Ammon's horn (tissue), 1 donor: ENCODE measurements at places on chromosomes 2 and 18.

DNA sequence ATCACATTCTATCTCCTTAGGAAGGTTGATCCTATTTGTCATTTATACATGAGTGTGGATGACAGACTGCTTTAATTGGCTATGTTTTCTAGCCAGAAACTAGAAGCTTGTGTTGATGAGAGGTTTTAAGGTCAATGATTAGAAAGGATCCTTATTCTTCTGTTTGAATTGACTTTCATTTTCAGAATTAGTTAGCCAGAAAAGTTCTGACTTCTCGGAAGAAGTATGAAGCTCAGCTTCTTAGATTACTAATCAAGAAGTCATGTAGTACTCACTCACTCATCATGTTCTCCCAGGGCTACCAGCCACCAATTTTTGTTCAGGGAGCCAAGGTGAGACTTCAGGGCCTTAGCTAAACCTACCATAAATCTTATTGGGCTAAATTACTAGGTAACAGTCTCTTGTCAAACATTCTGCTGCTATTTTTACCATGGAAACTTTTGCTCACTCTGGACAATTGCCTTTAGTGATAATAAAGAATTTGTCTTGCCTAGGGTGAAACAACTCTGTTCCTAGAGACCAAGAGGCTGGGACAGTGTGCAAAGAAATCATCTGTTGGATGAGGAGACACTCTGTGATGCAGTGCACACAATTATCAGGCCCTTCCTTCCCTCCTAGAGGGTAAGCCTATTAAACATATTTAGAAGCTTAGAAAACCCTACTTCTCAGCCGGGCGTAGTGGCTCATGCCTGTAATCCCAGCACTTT, 111.6 kb upstream of the DNMT3A start:
- DNase-seq, result no peak

DNA sequence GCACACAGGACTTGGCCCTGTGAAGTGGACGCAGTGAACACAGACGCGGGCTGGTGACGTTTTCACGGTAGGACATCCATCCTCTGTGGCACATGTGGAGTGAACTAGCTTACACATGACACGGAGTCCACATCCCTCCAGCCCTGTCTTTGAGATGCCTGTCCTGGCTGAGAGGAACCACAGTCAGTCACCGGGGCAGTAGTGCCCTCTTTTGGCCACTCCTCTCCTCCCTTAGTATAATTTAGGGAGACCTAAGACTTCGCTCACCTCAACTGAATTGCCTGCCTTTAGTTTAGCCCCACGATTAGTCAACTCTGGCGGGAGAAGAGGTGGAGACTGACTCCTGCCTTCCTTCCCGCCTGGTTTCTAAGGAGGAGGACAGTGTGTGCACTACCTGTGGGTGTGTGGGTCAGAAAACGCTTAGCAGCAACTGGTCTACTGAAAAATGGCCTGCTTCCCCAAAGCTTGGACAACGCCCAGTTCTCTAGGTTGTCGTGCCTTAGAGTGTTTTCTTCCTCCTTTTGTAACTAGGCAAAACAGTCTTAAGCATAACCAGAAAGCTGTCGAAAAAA, 70.6 kb downstream of the MBP start:
- peak; percentile 81 for DNase-seq

- no peak for DNase-seq
These were observed 12.0 kb downstream of the SIGLEC15 start for GRCh38 chr18:45837283-45838070.

DNA sequence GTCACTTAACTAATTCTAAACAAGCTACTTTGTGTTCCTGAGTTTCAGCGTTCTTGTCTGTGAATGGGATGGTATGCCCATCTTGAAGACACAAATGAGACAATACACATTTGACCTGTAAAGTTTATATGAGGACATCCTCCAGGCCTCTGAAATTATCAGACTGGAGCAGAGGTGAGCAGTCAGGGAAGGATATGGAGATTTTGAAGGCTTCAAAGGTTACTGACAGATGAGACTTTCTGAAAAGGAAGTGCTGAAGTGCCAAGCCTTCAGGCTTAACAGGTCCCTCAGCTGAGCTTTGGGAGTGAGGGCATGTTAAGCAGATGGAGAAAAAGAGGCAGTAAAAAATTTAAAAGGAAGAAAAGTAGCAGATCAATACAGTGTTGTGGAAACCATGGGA, 110.9 kb upstream of the FOSL2 start:
- no peak for DNase-seq

DNA sequence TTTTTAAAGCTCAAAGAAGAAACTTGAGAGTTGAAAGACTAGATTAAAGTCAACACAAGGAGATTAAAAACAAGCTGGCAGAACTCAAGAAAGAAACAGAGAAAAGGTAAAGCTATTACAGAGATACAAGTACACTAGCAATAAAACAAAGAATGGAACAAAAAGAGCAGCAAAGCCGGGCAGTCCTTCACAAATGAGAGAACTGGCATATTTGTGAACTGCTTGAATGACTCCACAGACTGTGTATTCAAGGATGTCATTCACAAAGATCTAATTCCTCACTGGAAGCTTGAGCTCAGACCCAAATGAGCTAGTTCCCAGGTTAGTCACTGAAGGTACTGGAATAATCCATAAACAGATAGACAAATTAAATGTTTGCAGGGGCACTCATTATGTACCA, 318.0 kb downstream of the MYCN start:
- DNase-seq, result no peak

- no peak for DNase-seq
These were observed 314.7 kb downstream of the SUCLG1 start for GRCh38 chr2:84144345-84144744.

DNA sequence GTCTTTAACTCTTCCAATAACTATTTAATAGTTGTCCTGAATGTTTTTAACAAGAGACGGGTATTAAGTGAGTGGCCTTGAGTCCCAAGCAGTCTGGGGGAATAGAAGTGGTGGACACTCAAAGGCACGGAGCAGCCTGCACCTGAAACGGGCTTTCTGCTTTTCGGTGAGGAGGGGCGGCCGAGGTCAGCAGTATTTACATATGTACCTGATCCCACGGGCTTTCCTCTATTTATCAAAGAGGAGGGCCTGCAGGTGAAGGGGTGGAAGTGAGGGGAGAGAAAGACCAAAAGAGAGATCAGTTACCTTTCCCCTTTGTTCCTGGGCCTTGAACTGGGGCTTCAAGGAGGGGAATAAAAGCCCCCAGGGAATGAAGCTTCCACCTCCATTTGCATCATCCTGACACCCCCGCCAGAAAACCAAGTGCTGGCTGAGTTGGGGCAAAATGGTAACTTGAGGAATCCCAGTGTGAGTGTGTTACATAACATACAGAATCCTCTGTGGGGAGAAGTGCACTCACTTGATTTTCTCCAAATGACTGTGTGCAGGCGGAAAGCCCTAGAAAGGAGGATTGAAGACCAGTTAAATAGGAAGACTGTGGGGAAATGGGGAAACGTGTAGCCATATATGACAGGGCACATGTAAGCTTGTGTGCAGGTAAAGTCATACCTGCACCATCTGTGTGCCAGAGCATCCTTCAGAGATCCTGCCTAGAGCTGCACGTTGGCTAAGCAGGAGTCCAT, 12.4 kb downstream of the POU3F3 start:
- peak; percentile 4 for DNase-seq

GRCh38 chr2:232431705-232432590, 24.0 kb upstream of the ALPI start:
- no peak for DNase-seq

DNA sequence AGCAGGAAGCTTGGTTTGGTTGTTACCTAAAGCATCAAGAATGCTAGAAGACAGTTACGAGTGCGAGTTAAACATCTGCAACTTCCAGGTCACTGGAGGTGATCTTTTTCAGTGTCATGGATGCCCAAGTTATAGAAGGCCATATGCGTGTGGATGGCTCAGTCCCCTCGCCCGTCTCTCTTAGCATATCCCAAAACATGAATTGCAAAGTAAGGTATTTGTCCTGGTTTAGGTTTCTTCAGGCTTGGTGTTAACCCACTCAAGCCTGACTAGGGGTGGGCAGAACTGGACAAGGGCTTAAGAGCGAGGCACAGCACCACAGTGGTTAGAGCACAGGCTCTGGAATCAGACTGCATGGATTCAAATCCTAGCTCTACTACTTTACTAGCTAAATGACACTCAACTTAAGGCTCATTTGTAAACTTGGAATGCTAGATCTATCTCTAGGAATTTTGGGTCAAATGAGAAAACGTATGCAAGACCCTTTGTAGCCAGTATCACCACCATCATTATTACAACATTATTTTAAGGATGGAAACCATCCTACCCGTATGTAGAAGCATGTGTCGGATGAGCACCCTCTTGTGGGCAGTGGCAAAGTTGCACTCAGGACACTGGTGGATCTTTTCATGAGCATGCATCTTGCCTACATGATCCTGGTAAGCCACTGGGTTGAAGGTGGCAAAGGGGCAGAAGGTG, 11.2 kb downstream of the ZNF142 start:
- DNase-seq, result peak; percentile 74

DNA sequence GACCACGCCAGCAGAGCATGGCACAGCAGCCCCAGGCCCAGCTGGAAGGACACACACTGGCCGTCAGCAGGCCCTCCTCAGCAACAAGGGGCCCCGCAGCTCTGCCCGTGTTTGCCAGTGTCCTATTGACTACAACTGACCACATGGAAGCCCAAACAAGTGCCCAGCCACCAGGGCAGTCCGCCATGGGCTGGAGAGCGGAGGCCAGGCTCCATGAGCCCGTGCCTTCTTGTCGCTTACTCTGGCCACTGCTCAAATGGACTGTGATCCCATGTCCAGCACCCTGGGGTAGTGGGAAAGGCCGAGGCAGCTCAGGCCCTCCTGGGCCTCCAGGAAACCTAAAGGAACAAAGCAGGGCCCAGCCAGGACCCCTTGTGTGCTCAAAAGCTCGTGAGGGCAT, 53.9 kb upstream of the TAF1B start:
- no peak for DNase-seq

GRCh38 chr18:32422201-32422600, 48.5 kb downstream of the GAREM1 start:
- DNase-seq, result no peak

DNA sequence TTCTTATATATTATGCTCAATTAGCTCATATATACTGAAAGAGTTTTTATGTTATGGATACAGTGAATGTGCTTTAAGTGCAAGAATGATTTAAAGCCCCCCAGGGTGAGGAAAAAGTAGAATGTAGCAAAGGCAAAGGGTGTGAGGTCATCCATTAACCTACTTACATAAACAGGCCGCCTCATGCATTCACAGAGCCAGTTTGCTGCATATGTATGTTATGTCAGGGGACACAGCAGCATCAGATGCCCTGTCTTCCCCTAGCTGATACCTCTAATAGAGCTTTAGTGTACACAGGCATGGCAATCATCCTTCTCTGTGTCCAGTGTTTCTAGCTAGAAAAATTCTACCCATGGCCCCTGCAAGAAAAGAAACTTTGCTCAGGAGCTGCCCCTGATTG, 187.8 kb upstream of the FSHR start:
- no peak for DNase-seq

GRCh38 chr2:129369437-129369836, 610.0 kb upstream of the RAB6C start:
- no peak for DNase-seq

GRCh38 chr2:12110074-12110473, 363.6 kb downstream of the LPIN1 start:
- DNase-seq, result peak; percentile 16

DNA sequence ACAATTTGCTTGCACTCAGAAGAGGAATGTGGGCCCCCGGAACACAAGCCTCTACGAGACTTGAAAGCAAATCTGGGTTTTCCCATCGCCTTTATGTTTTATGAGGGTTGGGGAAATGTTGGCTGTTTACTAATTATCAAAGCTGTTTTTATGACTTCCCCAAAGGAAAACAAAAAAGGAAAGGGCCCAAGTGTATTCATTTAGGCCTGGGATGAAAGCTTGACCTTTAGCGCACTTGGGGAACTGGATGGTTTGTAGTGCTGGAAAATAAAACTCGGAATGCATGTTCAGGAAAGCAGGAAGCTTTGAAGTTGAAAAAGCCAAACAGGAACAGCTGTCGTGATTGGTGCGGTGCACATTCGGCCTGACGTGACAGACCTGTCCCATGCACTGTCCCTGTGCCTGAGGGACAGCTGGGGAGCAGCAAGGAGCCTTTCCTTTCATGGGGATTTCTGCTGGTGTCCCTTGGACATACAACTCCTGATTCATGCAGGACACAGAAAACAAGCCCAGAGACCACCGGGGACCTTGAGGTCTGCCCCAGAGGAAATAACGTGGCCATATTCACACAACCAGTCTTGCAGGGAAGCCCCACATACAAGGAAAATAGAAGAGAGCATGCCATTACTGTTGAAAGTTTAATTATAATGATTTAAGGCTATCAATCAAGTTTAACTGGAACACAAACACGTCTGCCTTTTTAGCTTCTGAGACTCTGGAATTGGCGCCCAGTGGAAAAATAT, 169.7 kb upstream of the APCDD1 start:
- DNase-seq, result no peak

DNA sequence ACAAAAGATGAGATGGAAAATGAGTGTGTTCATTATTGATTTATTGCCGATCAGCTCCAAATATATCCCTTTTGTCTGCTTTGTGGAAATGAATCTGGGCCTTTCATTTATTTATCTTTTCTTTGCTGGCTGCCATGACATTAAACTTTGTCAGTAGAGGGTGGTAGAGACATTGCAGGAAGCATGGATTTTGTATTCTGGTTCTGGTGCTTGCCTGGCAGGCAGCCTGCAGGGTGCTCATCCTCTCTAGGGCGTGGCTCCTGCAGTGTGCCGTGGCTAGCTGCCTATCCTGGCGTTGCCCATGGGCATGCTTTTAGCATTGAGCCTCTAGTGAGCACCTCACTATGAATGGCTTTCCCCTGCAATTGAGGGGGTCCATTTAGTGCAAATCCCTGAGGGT, 593.1 kb downstream of the RNF144A start:
- no peak for DNase-seq

GRCh38 chr2:54208364-54209240, 47.4 kb downstream of the TSPYL6 start:
- DNase-seq, result no peak

DNA sequence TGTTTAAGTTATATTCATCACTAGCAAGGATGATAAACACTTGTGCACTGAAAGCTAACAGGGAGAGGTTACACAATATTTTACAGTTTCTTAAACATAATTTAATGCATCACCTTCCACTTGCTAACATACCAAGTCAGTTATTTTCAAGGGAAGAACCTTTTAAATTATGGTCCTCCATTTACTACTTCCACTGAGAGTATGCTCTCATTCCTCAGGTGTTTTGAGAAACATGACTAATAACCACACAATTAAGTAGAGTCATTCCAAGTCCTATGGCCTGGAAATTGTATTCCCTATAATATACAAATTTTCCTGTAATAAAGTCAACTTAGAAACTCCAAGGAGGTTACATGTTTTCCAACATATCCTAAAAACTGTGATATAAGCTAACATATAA, 152.3 kb upstream of the STON1 start:
- no peak for DNase-seq

GRCh38 chr2:228767196-228767595, 503.9 kb downstream of the PID1 start:
- DNase-seq, result no peak

DNA sequence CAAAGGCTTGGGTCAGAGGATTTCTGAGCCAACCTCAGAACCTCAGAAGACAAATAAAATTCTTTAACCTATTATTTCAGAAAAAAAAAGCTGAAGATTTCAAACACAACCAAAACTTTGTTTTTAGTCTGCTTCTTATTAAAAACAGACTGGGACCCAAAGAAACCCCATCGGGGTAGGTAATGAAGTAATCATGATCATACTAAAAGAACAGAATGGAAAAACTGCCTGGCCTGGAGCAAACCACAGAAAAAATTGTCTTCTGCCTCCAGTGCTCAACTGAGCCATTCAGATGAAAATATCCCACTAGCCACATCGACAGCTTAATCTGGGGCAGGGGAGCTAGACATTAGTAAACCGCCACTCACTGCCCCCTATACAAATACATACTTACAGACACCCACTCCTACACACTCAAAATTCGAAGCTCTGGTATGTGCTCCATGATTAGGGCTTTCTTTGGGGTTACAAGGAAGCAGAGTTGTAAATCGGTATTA, 76.5 kb downstream of the SDC1 start:
- no peak for DNase-seq
